ENCODE measurements at places on chromosomes 3 and 15.
A peak's percentile ranks its signal among the peaks of the same experiment; 100 is the strongest.

DNA sequence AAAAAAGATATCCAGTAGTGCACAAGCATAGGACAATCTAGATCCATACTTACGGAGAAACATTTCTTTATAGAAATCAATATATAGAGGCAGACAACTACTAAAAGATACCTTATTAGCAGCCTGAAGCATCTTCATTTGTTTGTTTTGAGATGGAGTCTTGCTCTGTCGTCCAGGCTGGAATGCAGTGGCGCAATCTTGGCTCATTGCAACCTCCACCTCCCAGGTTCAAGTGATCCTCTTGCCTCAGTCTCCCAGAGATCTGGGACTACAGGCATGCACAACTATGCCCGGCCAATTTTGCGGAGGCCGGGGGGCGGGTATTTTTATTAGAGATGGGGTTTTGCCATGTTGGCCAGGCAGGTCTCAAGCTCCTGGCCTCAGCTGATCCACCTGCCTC lies 18.3 kb upstream of the SLMAP start:
- DNase-seq: no peak

DNA sequence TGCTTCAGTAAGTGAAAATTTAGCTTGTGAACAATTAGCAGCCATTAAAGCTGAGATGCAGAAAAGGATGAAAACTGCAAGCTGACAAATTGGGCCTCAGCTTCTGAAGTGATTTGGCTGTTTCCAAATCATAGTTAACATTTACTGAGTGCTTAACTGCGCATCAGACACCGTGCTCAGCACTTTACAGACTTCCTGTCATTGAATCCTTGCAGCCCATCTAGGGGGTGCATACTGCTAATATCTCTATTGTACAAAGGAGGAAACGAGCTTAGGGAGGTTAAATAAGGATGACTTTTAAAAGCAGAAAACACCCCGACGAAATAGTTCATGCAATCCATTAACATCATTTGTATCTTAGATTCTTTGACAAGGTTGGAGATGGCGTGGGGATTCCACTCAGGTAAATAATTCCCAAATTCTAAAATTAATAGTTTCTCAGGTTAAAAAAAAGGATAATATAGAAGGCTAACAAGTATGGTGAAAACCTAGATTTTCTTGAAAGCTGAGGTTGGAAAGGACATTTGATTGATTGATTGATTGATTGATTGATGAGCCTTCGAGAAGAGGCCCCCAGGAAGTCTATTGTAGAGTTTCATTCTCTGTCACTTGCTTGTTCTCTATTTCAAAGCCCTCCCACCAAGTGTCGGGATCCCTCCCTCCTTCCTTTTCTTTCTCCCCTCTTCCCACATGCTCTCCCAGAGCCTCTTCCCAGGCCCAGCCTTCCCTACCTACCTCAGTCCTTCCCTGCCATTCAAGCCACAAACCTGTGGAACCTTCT lies 23.5 kb upstream of the EPHB3 start:
- DNase-seq: no peak

GRCh38 chr15:45535486-45536042 lies 13.0 kb upstream of the SLC30A4 start:
- DNase-seq: no peak

DNA sequence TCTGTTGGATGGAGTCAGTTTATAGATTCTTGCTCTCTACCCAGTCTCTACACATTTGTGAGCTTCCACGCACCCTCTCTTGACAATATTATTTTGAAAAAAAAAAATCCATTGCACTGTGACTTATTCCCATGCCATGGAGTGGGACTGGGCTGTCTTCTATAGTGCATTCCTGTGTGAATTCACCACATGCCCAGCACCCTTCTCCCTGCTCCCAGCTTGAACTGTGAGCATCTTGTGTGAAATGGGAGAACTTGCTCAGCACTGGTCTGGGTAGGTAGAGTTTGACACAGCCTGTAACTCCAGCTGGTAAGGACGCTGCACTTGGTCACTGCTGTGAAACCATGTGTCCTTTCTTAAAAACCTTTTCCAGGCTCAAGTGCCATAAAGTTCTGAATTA lies 91.9 kb downstream of the ARNT2 start:
- no peak for DNase-seq

- no peak for DNase-seq
Measured at GRCh38 chr3:120498556-120499346, 48.0 kb upstream of the FSTL1 start.

DNA sequence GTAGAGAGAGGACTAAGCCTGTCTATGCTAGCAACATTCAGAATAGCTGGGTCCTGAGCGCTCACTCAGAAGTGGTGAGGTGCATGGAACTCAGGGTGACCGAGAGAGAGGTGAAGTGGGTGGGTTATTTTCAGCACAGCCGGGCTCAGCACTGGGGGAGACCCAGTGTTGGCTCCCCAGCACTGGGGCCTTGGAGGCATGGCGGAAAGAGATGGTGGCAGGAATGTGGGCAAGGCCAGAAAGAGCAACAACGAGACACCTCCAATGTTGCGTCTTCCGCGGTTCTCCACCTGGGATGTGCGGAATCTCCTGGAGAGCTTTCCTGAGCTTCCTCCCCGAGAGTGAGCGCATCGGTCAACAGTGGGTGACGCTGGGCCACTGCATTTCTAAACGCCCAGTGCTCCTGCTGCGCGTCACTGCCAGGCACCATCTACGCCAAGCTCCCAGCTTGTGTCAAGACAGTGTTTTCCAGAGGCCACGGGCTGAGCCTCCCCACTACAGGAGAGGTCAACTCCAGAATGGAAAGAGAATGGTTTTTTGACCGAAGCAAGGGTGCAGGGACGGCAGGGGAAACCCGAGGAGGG lies 148.4 kb downstream of the ADAMTS17 start:
- DNase-seq: no peak

DNA sequence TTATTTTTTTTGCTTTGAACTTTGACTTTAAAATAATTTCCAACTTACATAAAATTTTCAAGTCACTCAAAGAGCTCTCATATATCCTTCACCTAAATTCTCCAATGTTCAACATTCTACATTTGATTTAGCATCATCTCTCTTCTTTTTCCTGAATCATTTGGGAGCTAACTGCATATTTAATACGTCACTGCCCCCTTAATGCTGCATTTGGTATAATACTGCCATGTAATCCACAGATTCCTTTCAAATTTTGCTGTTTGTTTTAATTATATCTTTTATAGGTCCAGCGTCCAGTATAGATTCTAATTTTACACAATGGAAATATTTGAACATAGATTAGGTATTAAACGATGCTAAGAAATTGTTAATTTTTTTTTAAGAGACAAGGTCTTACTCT lies 2.3 kb upstream of the EIF2AK4 start:
- DNase-seq: no peak

DNA sequence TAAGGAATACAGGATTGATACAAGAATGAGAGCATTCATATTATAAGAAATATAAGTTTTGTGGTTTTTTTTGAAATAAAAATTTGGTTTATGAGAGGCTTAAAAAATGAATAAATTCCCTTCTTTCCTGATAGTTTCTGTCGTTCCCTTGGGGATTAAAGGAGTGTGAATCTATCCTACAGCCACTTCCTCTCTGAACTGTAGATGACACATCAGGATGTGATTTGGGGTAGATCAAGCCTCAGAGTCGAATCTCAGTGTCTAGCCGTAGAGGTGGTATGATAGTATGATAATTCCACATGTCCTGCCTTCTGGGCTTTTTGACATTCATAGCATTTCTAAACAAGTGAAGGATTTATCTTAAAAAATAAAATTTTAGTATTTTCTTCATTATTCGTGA lies 343.1 kb downstream of the LPP start:
- no peak for DNase-seq

- no peak for DNase-seq
Measured at GRCh38 chr3:153070511-153070868, 91.5 kb upstream of the RAP2B start.

- DNase-seq: no peak
Measured at GRCh38 chr3:87268646-87269211, 7.7 kb downstream of the POU1F1 start.

GRCh38 chr3:29291982-29292363 lies 11.1 kb downstream of the RBMS3 start:
- DNase-seq: no peak

DNA sequence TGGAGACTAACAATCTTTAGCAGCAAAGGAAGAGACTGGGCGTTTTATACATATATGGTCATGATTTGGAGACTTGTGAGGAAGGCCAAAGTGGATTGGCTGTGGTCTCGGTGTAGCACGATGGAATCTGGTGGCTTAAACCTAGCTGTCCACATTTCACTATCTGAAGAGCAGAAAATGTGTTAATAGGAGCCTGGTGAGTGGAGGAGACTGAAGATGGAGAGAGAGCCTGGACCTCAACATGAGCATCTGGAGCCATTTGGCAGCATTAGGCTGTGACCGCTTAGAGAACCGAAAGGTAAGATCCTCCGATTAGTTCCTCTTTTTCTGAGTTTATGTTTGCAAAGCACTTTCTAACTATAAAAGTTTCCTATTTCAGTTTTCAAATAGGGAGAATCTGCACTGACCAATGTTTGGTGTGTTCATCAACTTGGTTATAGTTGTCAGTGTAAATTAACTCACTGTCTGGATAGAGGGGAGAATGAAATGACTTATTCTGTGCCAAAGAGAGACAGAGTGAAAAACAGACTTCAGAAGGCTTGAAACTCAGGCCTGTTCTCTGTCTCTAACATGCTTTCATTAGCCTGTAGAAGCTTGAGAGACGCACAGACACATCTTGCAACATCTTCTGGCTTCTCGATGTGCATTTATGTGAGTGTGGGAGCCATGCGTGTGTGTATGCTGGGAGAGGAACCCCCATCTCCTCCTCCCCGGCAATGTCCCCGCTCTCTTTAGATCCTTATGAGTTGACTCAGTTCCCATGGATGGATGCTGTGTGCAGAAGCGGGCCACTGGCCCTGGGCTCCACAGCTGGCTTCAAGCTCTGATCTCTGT lies 244.7 kb upstream of the TBL1XR1 start:
- no peak for DNase-seq

- DNase-seq: no peak
Measured at GRCh38 chr15:33766389-33766788, 201.9 kb upstream of the CHRM5 start.

DNA sequence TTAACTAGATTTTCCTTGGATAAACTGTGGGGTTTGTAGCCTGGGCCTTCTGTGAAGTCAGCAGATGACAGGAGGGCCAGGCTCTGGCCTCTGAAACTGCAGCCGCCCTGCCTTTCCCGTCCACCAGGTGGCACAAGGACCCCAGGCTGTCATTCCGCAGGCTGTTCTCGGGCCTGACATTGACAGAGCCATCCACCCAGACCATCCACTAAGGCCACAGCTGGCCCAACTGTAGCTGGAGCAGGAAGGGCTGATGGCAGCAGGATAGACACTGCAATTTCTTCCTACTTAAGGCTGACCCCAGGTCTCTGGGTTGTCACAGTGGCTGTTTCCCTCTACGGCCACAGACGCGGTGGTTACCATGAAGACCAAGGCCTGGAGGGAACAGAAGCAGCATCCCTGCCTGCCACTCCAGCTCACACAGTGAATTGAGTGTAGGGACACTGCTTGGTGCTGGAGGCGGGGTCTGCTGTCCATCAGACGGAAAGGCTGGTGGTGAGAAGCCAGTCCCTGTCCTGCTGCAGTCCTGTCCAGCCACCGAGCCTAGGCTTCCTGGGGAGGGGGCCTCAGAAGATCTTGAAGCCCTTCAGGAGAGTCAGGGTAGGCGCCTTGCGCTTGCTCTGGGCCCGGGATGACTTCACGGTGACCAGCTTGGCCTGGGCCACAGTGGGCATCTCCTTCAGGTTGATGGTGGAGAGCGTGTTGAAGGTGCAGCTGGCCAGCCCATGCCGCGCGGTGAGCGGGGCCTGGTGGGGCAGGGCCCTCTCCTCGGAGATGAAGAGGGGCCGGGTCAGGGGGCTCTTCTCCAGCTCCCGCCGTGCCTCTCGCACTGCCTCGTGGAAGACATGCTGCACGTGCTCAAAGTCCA lies 9.4 kb downstream of the SLC51B start:
- DNase-seq: peak; percentile 32

DNA sequence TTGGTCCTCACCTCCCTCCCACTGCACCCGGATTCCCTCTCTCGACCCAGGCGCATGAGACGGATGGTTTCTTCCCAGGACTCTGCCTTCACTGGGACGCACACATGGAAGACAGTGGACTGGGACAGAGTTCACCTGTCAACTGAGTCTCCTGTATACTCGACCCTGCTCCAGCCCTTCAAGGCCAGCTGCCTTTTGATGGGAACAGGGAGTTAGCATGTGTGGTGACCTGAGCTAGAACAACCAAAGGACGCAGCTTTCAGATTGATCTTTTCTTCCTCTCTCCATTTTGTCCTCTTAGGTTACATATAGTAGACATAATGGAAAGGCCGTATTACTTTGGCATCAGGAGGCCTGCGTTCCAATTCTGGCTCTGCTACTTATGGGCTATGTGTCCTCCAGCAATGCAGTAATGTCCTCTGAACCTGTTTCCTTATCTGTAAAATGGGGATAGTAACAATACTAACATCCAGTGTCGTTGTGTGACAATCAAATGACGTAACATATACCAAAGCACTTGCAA lies 94.1 kb downstream of the PEX5L start:
- no peak for DNase-seq

GRCh38 chr3:159273070-159273469 lies 471.2 kb downstream of the MFSD1 start:
- DNase-seq: no peak

- DNase-seq: no peak
Measured at GRCh38 chr3:195771646-195772300, 40.0 kb downstream of the MUC4 start.

- DNase-seq: no peak
Measured at GRCh38 chr3:143571548-143571947, 276.7 kb downstream of the SLC9A9 start.

- no peak for DNase-seq
Measured at GRCh38 chr15:60406513-60407414, 9.0 kb upstream of the ANXA2 start.

DNA sequence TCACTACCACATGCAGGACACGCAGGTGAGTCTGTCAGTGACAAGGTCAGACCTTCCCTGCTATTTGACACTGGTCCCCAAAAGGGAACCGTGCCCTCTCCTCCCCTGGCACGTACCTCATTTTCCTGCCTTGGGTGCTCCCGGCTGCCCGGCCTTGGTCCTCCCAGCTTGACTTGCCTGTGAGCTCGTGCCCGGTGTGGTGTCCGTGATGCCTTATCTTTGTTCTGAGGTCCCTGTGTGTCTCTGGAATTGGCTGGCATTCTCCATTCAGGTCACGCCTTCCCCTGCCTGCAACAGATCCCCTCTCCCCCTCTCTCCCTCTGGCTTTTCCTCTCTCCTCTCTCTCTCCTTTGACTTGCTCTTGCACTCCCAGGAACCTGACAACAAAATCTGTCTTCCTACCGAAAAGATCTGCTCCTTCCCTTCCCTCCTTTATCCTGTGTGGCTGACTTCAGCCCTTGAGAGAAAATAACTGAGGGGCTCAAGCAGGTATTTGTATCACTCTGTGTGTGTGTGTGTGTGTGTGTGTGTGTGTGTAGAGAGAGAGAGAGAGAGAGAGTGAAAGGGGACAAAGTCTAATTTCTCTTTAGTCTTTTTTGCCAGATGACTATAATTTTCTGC lies at the start of gene MASP1:
Gene MASP1 (minus strand): TSS at position 226 of the 621 bp plus-strand sequence. CDS start 105 bp downstream, at position 121.
- DNase-seq: no peak

- DNase-seq: no peak
Measured at GRCh38 chr15:80388326-80388725, 15.9 kb upstream of the ARNT2 start.

GRCh38 chr15:38696109-38696727 lies 131.6 kb upstream of the RASGRP1 start:
- peak; percentile 57 for DNase-seq

GRCh38 chr3:13852638-13853009 lies 27.2 kb downstream of the WNT7A start:
- DNase-seq: no peak

GRCh38 chr15:48936666-48937065 lies 27.1 kb downstream of the SHC4 start:
- no peak for DNase-seq

All from activated T-cell treated with anti-CD3 and anti-CD28 coated beads for 4 hours (primary cell).